ENCODE measurements at places on chromosomes 1 and 21.
A peak's percentile ranks its signal among the peaks of the same experiment; 100 is the strongest.

DNA sequence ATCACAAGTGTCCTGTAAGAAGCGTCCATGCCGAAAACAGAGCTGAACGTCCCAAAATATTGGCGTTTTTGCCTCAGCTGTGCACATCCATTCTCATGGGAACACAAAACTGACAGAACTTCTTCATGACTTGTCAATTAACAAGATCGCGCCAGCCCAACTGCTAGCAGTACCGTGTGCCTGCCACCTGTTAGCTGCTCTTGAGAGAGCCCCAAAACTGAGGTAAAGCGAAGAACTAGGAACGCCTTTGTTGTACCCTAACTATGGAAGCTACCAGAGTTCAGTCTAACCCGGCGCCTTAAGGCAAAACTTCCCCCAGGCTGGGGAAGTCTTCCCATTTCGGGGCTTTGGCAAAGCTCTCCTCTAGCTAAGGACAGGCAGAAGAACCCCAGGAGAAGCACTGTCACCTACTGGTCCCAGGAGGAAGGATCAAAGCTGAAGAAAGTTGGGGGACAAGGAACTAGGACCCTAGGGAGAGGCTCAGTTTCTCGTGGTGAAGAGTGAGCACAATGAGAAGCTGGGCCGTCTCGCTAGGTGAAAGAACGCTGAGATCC, 719 bp downstream of the EYA3 start:
- no peak for DNase-seq

DNA sequence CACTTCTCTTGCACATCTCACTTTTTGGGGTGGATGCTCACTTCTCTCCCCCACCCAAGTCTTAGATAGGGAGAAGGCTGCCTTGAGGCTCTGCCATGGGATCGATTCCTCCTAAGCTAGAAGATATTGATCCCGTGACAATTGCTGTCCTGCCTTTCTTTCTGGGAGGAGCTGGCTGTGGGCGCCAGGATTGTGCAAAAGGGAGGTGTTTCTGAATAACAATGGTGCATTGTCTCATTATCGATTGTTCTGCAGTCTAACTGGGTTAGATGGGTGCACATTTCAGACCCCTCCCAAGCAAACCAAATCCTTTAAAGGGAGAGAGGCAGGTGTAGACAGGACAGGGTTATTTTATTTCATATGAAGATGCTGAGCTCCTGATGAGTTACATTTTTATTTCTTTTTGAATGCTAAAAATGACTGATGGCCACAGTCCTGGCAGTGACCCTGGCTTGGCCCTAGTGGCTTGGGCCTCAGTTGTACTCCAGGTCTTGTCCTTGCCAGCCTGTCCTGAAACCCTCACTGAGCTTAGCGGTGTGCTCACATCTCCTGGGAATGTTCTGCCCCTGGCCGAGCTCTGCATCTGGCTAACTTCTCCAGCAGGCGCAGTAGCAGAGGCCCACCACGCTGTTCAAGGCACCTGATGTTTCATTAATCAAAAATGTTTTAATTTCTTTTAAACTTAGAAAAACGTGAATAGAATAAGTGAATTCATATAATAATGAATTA, 99.0 kb upstream of the KAZN start:
- DNase-seq, result no peak

- no peak for DNase-seq
Measured at GRCh38 chr1:164716992-164717703, 158.2 kb downstream of the PBX1 start.

DNA sequence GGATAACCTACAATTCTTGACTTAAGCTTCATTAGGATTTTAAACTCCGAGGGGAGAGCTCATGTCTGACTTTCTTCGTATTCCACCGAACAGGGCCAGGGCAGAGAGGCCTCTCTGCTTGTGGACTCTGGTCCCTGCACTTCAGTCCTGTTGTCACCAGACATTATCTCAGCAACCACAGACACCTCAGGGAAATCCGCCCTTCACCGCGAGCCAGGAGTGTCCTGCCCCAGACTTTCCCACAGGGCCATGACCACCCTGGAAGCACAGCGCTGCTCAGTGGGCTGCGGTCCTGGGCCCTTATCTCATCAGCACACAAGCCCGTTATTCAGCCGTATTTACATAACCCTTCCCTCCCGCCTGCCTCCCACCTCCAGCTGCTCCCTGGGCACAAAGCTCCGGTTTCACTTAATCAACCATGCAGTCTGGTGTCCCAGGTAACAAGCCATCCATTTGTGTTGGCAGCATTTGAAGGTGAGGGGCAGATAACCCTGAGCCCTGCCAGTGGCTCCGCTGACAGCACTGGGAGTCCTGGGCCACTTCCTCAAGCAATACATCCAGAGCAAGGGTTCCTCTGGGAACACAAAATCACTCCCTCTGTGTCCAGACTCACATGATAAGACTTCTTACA, 122.8 kb upstream of the RAB4A start:
- no peak for DNase-seq

DNA sequence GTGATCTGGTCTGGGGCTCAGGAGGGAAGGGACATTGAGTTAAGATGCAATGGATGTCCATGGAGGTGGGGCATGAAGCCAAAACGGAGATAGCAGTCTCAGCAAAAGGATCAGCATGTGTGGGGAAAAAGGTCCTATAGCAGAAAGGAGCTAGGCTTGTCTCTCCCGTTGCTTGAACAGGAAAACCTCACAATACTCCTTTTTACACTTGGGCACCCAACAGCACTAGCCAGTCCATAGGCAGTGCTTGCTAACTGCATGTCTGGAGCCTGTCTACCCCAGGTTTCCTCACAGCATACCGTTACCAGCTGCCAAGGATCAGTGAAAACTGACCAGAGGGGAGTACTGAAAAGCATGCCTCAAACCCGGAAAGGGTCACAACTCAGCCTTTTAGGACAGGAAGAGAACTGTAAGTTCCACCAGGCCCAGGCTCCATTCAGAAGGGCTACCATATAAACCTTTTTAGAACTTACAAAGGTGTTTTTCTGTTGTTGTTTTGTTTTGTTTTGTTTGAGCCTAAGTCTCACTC, 78.6 kb downstream of the JAK1 start:
- DNase-seq, result no peak

- DNase-seq, result no peak
Measured at GRCh38 chr1:119550381-119550780, 43.4 kb downstream of the HSD3B1 start.

- DNase-seq, result no peak
Measured at GRCh38 chr1:147618771-147619170, 51.6 kb downstream of the ACP6 start.

DNA sequence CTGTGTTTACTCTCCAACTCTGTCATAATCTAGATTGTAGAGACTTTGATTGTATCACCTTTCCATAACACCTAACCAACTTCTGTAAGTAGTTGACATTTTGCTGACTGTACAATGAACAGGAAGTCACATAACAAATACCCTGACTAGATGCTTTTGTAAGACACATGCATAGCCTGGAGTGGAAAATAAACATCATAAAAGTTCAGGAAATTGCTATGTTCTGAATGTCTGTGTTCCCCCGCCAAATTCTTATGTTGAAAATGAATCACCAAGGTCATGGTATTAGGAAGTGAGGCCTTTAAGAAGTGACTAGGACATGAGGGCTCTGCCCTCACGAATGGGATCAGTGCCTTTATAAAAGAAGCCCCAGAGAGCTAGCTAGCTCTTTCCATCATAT, 40.4 kb upstream of the ZSWIM5 start:
- DNase-seq, result no peak

DNA sequence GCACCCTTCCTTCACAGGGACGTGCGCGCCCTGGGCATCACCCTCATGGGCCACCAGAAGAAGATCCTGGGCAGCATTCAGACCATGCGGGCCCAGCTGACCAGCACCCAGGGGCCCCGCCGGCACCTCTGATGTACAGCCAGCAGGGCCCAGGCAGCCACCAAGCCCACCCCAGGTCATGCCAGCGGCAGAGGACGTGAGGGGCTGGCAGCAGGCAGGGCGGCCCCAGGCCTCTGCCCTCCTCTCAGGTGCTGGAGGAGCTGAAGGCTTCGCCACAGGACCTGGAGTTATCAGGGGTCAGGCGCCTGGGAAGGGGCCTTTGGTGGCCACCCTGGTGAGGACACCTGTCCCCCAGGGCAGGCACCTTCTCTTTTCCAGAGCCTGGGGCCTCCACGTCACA, 34.8 kb upstream of the C1QA start:
- DNase-seq, result no peak

DNA sequence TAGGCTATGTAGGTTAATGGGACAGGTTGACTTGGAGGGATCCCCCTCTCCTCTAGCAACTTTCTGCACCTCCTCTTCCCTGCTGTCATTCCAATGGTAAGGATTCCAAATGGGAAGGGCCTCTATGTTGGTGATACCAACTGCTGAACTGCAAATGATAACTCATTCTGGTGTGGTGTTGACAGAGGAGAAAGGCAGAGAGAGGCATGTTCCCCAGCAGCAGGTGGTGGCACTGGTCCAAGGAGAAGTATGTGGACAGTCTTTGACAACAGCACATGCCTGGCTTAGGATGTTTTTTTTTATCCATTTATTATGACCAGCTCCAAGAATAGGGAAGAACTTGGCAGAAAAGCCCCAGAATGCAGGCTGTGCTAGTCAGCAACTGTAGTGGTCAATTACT, 19.6 kb upstream of the SPAG17 start:
- DNase-seq, result no peak

- DNase-seq, result no peak
Measured at GRCh38 chr1:200435200-200435780, 25.5 kb upstream of the ZNF281 start.

GRCh38 chr1:224513787-224514209, 79.2 kb upstream of the WDR26 start:
- peak; percentile 86 for DNase-seq

DNA sequence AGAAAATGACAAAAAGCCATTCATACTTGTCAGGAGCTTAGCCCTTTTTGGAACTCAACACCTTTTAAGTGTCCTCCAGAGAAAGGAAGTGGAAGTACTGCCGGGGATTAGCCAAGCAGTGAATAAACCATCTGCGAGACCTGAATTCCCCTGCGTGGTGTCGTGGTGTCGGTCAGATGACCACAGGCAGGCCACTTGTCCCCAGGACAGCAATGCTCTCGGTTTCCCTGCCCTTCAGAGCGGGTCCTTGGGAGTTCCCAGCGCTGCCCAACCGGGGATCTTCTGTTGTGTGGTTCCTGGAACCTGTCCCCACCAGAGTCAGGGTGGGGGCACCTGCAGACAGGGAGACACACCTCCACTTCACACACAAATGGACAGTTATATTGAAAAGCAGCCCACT, 9.2 kb downstream of the GPR157 start:
- DNase-seq, result no peak

- DNase-seq, result no peak
Measured at GRCh38 chr1:145750426-145750825, 31.1 kb downstream of the CD160 start.

DNA sequence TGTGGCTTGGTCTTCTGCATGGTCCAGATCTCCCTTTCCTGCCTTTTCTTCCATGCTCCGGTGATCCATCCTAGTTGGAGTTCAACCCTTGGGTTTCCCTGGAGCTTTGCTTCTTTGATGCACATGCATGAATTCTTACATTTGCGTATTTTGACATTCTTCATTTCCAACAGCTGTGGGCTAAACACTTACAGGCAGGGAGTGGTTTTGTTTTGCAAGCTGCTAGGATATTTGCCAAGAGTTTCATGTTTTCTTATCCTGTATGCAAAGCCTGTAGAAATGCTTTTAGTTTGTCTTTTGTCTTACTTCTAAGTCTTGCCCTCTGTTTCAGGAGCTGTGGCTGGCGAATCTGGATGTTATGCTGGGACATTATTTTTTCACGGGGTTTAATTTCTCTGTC, 90.3 kb upstream of the PAXBP1 start:
- DNase-seq, result no peak

- no peak for DNase-seq
Measured at GRCh38 chr1:40140211-40140973, 20.8 kb upstream of the RLF start.

DNA sequence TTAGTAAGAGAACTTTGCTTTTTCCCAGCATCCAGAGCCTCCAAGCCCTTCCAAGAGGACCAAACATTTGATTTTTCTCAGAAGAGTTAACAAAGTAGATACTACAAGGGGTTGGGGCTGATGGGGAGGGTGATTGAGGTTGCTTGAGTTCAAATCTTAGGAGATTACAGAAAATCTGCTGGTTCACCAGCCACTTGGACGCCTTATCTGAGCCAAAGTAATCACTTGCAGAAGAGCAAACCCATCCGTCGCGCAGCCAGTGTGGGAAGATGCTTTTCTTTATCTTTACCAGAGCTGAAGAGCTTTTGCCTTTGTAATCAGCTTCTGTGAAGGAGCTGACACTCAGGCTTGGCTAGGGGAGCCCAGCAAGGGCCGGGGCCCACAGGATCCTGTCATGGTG, 91.9 kb upstream of the CTTNBP2NL start:
- no peak for DNase-seq

All from 8988T (cell line).